LHCN-M2 (cell line): ENCODE measurements at places on chromosomes 3 and 15.

DNA sequence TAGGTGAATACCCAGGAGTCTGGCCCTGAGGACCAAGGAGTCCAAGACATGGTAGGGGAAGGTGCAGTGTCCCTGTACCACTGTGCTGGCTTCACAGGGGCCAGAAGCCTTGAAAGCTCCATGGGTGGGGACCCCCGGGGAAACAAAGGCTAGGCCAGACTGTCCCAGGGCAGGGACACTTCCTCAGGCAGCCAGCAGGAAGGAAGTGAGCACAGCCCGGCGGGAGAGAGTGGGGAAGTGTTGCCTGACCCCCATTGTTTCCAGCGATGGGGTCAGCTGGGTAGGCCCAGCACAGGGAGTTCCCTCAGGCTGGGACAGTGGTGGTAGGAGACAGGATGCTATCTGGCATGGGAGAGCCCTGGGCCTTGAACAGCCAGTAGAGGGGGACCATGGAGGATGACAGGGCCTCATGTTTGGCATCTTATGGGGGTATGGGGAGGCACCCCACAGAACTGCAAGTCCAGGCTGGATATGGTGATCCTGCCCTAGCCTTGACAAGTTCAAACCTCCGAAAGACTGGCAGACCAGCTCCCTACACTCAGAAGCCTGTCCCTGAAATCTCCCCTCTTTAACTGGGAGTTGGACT lies 1.2 kb upstream of the HYAL2 start:
- DNase-seq: no peak

DNA sequence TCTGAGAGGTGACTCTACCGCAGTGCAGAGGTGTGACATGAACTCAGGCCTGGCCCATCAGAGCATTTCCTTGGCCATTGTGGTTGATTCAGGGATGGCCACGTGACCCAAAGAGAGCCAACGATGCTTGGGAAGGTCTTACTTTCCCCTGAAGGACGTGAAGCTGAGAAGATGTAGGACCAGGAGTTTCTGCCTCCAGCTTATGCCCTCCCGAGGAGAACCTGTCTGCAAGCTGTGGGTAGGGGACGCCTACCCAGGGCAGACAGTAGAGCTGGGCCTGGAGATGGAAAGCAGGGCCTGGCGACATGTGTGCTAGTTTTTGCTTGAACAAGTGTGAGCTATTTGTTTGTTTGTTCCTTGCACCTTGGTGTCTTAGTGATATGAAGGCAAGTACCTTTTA lies 89.4 kb downstream of the RPLP1 start:
- no peak for DNase-seq

- peak; percentile 59 for DNase-seq
Observed at GRCh38 chr3:151827816-151828215, 13.9 kb downstream of the AADAC start.

DNA sequence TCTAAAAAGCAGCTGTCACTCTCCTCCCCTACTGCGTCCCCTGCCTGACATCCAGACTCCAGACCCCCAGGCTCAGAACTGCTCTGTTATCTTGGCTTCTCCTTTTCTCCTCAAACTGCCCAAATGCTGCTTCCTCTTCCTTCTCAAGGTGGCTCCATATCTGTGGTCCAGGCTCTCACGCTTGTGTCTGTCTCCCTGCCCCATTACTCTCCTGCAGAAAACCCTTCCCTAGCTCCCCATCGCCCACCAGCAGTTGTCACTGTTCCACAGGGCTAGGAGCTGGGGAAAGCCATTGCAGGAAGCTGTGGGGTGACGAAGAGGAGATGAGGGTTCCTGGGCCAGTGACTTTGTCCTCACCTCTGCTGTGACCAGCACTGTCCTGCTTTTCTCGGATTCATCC lies 30.7 kb upstream of the CGNL1 start:
- peak; percentile 35 for DNase-seq

GRCh38 chr3:142808103-142808917 lies 80.6 kb downstream of the PCOLCE2 start:
- peak; percentile 67 for DNase-seq

DNA sequence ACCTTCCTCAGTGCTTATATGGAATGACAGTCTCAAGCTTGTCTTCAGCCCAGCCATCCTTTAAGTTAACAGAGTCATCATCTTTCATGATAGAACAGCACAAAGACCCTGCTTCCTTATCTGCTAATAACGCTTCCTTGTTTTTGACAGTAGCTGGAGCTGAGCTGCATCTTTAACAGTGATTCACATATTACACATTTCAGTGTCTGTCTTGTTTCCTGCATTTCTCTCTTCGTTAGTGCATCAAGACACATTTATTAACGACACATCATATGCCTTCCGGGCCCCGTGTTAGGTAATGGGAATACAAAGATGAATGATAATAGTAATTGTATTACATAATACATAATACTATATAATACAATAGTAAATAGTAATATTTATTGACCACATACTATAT lies 30.2 kb upstream of the GREM1 start:
- peak; percentile 55 for DNase-seq

DNA sequence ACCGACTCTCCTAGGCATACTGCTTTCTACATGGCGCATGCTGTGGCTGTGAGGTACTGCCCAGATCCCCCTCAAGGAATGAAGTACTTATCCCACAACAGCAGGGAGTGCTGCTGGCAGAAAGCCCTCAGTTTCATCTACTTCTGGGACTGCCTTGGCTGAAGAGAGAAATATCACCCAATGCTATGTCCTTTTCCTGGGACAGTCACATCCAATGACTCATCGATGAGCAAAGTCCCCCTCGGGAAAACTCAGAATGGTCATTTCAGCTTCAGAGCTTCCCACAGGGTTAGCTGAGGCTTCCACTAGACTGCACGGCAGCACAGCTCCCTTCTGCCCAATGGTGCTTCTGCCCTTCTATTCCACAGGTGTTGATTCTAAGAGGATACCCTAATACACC lies 3.6 kb upstream of the NMD3 start:
- peak; percentile 62 for DNase-seq

DNA sequence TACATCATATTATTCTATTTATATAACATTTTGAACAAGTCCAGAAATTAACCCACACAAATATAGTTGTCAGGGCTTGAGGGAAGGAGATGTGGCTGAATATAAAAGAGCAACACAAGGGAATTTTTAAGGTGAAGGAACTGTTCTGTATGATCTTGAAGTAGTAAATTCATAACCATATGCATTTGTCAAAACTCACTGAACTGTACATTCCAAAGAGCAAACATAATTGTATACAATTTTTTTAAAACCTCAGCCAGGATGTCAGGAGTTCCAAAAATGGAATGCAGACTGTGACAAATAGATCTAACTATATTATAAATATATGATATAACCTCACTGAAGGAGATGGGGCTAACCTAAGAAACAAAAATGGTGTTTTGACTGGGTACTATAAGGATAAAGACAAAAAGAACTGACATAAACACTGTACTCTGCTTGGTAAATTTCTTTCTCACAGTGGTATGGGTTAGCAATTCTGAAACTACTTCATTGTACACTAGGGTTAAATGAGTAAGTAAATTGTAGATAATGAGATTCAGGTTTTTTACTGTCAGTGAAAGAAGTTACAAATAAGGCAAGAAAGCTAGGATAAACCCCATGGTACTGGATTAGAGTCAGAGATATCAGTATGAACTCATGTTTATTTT lies 14.4 kb downstream of the GOLGB1 start:
- no peak for DNase-seq

GRCh38 chr3:65669163-65669875 lies 369.4 kb downstream of the MAGI1 start:
- no peak for DNase-seq

GRCh38 chr3:146243559-146243958 lies 7.3 kb downstream of the PLSCR4 start:
- DNase-seq: no peak

GRCh38 chr3:143366672-143367071 lies 247.1 kb downstream of the CHST2 start:
- no peak for DNase-seq

GRCh38 chr3:110858549-110858948 lies 213.1 kb upstream of the NECTIN3 start:
- no peak for DNase-seq

- no peak for DNase-seq
Observed at GRCh38 chr3:59655418-59656015, 605.7 kb upstream of the CFAP20DC start.

GRCh38 chr3:4935347-4935746 lies 43.9 kb upstream of the BHLHE40 start:
- DNase-seq: no peak

DNA sequence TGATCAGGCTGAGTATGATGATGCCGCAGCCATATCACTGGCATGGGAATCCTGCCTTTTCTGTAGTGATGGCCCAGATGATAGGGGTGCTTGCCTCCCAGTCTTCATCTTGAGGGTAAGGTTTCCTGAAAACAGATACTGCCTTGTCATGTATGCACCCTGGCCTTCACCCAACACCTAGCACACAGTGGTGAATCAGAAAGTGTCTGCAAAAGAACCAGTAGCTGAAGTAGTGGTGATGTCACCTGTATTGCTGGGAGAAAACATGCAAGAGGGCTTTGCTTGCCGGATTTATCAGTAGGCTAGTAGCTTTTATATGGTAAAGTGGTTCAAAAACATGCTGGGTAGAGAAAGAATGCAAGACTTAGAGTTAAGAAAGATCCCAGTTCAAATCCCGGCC lies 419.8 kb upstream of the WNT5A start:
- no peak for DNase-seq

DNA sequence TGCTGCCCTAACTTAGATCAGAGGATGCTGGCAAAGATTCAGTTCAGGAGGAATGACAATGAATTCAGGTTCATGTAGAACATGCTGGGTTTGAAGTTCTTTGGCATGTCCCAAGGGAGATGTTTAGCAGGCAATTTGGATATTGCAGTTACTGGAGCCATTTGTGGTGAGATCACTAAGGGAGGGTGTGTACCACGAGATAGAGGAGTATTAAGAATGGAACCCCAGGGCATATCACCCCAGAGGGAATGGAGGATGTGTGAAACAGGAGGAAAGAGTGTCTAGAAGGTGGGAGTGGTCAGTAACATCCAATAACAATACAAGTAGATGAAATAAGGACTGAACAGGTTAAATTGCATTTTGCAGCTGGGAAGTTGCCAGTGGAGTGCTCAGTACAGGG lies 87.1 kb downstream of the CCR1 start:
- no peak for DNase-seq

- peak; percentile 92 for DNase-seq
Observed at GRCh38 chr3:9340472-9340902, 22.4 kb upstream of the THUMPD3 start.

DNA sequence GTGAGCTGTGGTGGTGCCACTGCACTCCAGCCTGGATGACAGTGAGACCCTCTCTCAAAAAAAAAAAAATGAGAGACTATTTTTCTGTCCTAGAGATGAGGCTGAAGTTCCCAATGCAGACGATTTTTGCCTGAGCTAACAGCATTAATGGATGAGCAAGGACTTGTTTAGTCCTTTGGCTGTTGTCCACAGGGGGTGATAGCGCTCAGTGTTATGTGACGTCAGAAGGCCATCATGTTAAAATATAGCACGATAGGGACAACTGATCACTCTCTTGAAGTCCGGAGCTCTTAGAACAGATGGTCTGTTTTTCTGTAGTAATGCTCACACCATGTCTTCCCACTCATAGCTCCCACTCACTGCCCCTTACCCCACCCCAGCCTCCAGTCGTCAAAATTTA lies 6.8 kb downstream of the TRNT1 start:
- no peak for DNase-seq

GRCh38 chr15:101310161-101310480 lies 15.1 kb upstream of the SNRPA1 start:
- no peak for DNase-seq

DNA sequence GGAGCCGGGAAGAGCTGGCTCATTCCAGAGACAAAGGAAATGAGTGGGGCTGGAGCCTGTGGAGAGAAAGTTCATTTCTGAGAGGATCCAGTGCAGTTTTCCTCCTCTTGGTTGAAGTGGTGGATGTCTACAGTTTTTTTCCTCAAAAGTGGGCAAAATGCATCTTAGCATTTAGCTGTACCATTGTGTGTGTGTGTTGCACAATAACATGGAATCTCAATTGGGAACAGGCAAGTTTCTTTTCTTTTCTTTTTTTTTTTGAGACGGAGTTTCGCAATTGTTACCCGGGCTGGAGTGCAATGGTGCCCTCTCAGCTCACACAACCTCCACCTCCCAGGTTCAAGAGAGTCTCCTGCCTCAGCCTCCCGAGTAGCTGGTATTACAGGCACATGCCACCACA lies 101.5 kb upstream of the UBE2E1 start:
- no peak for DNase-seq

GRCh38 chr3:18780959-18781358 lies 355.8 kb upstream of the SATB1 start:
- DNase-seq: no peak

DNA sequence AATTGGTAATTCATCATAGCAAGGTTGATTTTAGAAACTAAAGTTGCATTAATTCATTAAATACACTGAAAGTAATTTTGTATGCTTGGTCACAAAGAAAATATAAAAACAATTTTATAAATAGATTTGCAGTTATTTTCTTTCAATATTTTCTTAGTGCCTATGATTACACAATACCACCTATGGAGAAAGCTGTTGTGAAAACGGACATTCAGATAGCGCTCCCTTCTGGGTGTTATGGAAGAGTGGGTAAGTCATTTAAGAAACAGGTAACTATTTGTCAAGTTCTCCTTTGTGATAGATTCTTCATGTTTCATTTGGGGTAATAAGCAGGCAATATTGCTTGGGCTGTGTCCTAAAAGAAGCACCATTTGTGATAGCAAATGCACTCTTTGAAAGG lies 3.0 kb downstream of the DUT start:
- no peak for DNase-seq

DNA sequence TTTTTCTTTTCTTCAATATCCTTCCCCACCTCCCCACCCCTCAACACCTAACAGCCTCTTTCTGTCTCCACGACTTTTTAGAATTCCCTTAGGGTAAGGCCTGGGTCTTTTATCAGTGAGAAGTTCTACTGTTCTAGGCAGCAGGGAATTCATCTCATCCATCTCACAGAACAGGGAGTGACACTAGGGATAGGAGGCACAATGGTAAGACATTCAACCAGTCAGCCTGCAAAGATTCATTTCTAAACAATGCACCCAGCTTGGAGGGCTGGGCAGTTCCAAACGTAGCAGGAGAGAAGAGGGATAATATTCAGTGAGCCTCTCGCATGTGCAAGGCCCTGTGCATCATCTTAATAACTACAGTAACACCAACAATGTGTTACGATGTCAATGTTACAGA lies 43.6 kb downstream of the LRIG1 start:
- DNase-seq: no peak

- DNase-seq: peak; percentile 45
Observed at GRCh38 chr3:45987368-45988291, 8.0 kb downstream of the FYCO1 start.

- DNase-seq: no peak
Observed at GRCh38 chr15:52368402-52368801, 72.8 kb upstream of the MYO5C start.

GRCh38 chr3:139044366-139045210 lies at the start of gene PRR23C:
Gene PRR23C (minus strand): TSS chr3:139044892. CDS start chr3:139044620, 272 bp downstream.
- no peak for DNase-seq

GRCh38 chr15:69997161-69997485 lies 100.6 kb downstream of the TLE3 start:
- DNase-seq: no peak

GRCh38 chr3:89859757-89860156 lies 752.3 kb downstream of the EPHA3 start:
- DNase-seq: peak; percentile 72
